ENCODE measurements at places on chromosomes 12 and 14. TPM values are rescaled to one million over a fixed set of nuclear protein-coding genes. Genes with fewer than 3 reads are reported as not detected.

DNA sequence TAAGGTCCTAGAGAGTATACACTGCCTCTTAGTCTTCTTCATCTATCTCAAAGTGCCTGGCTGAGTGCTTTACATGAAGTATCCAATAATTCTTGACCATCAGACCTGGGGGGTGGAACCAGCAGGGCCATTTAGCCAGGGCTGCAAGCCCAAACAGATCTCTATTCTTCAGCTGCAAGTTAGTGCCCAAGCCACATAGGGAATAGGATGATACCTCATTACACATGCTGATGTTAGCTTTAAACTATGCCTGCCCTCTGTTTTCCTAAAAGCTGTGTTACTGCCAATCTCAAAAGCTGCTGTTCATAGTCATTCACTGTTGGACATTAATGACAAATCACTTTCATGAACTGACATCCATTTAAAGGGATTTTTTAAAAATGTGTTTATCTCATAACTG lies 16.7 kb upstream of the IFNG start:
- H3K27me3 ChIP-seq: peaks cover 4% of the 10 kb centered on the region
- H3K4me1 ChIP-seq: no peaks in the 10 kb centered on the region
- no peak overlapping the region for H3K4me3 ChIP-seq
- H3K36me3 ChIP-seq: no peaks in the 10 kb centered on the region
- DNase-seq: no peak
- no peak overlapping the region for H3K27ac ChIP-seq

- no peaks in the 10 kb centered on the region for H3K36me3 ChIP-seq
- no peaks in the 10 kb centered on the region for H3K4me1 ChIP-seq
- no peak overlapping the region for H3K4me3 ChIP-seq
- no peak overlapping the region for H3K27ac ChIP-seq
- H3K27me3 ChIP-seq: no peaks in the 10 kb centered on the region
These were observed 43.7 kb upstream of the KICS2 start for GRCh38 chr12:64265839-64266238.

- H3K4me1 ChIP-seq: peaks cover 6% of the 10 kb centered on the region
- H3K27ac ChIP-seq: no peak overlapping the region
- H3K27me3 ChIP-seq: no peaks in the 10 kb centered on the region
- no peak overlapping the region for H3K4me3 ChIP-seq
- H3K36me3 ChIP-seq: no peaks in the 10 kb centered on the region
- peak; percentile 89 for DNase-seq
These were observed 145.3 kb downstream of the CACNA1C start for GRCh38 chr12:2198005-2198501.

GRCh38 chr14:52110441-52111086 lies 41.7 kb upstream of the NID2 start:
- H3K4me1 ChIP-seq: peaks cover 10% of the 10 kb centered on the region
- no peaks in the 10 kb centered on the region for H3K36me3 ChIP-seq
- no peaks in the 10 kb centered on the region for H3K27me3 ChIP-seq
- DNase-seq: peak; percentile 29

GRCh38 chr14:102571043-102571442 lies 21.4 kb upstream of the RCOR1 start:
- H3K4me3 ChIP-seq: no peak overlapping the region
- no peaks in the 10 kb centered on the region for H3K27me3 ChIP-seq
- H3K27ac ChIP-seq: no peak overlapping the region
- H3K4me1 ChIP-seq: no peaks in the 10 kb centered on the region
- no peak for DNase-seq
- no peaks in the 10 kb centered on the region for H3K36me3 ChIP-seq

DNA sequence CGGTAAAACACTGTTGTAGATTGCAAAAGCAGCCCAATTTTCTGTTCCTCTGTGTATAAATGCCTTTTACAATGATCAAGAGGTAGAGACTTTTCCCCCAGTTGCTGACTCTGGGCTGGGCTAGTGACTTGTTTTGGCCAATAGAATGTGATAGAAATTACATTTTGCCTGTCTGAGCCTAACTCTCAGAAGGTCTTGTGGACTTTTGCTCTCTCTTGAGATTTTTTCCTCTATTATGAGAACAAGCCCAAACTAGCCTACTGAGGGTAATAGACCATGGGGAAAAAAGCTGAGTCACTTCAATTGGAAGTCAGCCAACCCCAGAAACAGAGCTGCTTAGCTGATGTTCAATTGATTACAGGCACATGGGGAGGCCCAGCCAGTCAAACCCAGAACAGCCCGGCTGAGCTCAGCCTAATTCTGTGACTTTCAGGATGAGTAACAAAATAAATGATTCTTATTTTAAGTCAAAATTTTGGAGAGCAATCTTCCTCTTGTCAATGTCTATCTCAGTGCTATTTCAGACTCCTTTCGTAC lies 61.4 kb downstream of the MYF5 start:
- H3K36me3 ChIP-seq: no peaks in the 10 kb centered on the region
- H3K27ac ChIP-seq: peak overlapping the region; percentile 70
- DNase-seq: peak; percentile 93
- no peaks in the 10 kb centered on the region for H3K27me3 ChIP-seq
- H3K4me3 ChIP-seq: no peak overlapping the region

- H3K36me3 ChIP-seq: no peaks in the 10 kb centered on the region
- no peaks in the 10 kb centered on the region for H3K4me1 ChIP-seq
These were observed 190.7 kb upstream of the PPFIA2 start for GRCh38 chr12:81949841-81950308.

- no peak overlapping the region for H3K27ac ChIP-seq
- H3K4me1 ChIP-seq: peaks cover 39% of the 10 kb centered on the region
- H3K36me3 ChIP-seq: no peaks in the 10 kb centered on the region
- DNase-seq: peak; percentile 72
- H3K27me3 ChIP-seq: no peaks in the 10 kb centered on the region
- H3K4me3 ChIP-seq: no peak overlapping the region
These were observed 45.0 kb downstream of the KCNA5 start for GRCh38 chr12:5088586-5089264.

DNA sequence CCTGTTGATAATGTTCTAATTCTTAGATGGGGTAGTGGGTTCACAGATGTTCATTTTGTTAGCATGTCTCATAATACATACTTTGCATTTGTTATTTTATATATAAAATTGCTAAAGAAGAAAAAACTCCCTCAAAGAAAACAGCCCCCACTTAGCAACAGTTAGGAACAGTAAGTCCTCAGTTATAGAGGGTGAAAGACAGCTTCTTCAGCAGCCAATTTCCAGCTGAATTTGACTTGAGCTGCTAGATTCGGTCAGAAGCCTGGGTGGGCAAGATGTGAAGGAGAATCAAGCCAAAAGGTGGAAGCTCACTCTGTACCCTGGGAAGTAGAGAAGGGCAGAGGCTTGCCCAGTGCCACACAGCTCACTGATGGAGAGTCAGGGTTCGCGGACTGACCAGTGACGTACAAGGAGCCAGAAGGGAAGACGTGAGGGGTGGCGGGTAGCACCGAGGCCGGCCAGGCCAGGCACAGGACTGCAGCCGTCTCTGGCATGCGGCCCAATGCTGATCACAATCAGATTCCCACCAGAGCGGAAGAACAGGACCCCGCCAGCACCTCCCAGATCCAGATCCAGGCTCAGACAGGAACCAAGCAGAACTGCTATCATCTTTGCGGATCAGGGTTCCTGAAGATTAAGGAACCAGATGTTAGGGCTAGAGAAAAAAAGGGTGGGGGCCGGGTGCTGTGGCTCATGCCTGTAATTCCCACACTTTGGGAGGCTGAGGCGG lies 30.4 kb upstream of the VWF start:
- no peaks in the 10 kb centered on the region for H3K27me3 ChIP-seq
- no peak overlapping the region for H3K27ac ChIP-seq
- no peaks in the 10 kb centered on the region for H3K4me1 ChIP-seq
- DNase-seq: no peak
- no peak overlapping the region for H3K4me3 ChIP-seq

- H3K4me3 ChIP-seq: no peak overlapping the region
- no peak overlapping the region for H3K27ac ChIP-seq
- H3K36me3 ChIP-seq: no peaks in the 10 kb centered on the region
- no peaks in the 10 kb centered on the region for H3K4me1 ChIP-seq
- no peak for DNase-seq
These were observed 193.3 kb upstream of the C14orf180 start for GRCh38 chr14:104386151-104386841.

DNA sequence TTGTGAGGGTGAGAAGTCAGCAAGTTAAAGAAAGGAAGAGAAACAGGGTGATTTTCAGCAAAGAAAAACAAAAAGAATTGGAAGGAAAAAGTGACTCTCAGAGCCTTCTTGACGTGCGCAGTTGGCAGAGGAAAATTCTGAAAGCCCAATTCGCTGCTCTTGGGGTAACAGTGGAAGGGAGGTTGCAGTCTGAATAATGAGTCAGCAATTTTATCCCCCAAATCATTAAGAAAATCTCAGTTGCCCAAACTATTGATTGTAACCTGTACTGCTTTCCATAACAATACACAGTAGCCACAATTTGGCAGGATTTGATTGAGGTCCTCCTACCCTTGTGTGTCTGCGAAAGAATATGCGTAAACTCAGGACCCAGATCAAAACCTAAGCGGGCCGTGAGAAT lies 309.1 kb downstream of the EMP1 start:
- no peak overlapping the region for H3K27ac ChIP-seq
- DNase-seq: no peak
- no peaks in the 10 kb centered on the region for H3K36me3 ChIP-seq
- H3K4me3 ChIP-seq: no peak overlapping the region
- H3K4me1 ChIP-seq: peaks cover 9% of the 10 kb centered on the region

DNA sequence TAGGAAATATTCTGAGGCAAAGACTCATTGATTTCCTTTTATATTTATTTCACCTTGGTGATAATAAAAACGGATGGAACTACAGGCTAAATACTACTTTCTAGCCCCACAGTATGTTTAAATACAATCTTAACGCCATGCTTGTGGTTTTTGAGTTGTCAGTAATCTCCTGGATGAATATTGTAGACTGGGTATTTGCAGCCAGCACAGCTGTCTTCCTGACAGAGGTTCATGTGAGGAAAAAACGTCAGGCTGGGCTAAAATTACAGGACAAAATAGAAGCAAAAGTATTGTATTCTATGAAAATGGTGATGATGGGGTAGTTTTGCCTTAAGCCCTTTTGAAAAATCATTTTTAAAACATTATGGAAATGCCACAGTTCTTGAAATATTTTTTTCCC lies 140.9 kb downstream of the CCDC91 start:
- H3K36me3 ChIP-seq: no peaks in the 10 kb centered on the region
- H3K27me3 ChIP-seq: no peaks in the 10 kb centered on the region
- H3K27ac ChIP-seq: no peak overlapping the region
- no peaks in the 10 kb centered on the region for H3K4me1 ChIP-seq
- DNase-seq: peak; percentile 26
- H3K4me3 ChIP-seq: no peak overlapping the region

DNA sequence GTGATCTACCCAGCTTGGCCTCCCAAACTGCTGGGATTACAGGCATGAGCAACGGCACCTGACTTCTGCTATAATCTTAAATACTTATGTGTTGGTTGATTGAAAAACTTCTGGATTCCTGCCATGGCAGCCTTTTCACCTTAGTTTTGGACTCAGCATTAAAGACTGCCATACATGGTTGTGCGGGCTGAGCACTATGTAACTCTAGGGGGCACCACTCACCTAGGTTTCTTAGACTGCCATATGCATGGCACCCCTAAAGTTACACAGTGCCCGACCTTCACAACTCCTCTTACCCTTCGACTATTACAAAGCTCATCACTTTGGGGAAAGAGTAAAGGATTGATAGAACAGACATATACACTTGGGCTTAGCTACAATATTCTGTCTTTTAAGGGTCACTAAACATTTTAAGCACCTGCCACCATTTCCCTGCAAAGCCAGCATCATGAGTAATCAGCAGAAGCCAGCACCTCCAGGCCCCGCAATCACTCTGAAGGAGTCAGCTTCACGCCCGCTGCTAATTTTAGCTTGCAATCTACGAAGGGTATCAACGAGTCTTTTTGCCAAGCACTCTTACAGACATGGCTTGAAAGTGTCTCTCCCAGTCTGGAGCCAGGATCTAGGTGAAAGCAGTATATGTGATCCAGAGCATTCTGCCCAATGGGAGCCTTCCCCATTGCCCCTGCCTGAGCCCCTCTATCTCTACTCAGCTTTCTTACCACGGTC lies 59.8 kb downstream of the SUDS3 start:
- no peaks in the 10 kb centered on the region for H3K36me3 ChIP-seq
- DNase-seq: no peak
- H3K27me3 ChIP-seq: no peaks in the 10 kb centered on the region
- H3K4me1 ChIP-seq: no peaks in the 10 kb centered on the region
- H3K4me3 ChIP-seq: no peak overlapping the region

DNA sequence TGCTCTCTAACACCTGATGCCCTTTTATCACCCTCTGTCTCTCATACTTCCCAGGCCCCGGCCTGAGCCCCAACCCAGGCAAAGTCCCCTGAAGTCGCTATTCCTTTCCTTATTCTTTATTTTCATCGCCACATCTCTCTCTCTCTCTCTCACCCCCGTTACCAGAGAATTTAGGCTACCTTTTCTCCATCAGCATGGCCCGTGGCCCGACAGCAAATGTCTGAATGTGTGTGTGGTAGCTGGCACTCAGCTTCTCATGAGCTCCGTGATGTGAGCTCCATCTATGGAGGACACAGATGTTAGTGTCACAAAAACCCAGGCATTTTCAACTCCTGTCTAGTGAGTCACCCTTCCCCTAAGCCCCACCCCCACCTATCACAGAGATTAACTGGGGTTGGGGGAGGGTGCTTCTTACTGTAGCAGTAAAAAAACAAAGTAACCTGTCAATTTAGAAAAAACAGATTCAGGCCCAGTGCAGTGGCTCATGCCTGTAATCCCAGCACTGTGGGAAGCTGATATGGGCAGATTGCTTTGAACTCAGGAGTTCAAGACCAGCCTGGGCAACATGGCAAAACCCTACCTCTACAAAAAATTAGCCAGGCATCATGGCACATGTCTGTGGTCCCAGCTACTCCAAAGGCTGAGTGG lies 53.8 kb downstream of the VCPKMT start:
- H3K27ac ChIP-seq: peak overlapping the region; percentile 97
- no peak overlapping the region for H3K4me3 ChIP-seq
- H3K27me3 ChIP-seq: no peaks in the 10 kb centered on the region
- H3K36me3 ChIP-seq: no peaks in the 10 kb centered on the region
- peak; percentile 80 for DNase-seq

DNA sequence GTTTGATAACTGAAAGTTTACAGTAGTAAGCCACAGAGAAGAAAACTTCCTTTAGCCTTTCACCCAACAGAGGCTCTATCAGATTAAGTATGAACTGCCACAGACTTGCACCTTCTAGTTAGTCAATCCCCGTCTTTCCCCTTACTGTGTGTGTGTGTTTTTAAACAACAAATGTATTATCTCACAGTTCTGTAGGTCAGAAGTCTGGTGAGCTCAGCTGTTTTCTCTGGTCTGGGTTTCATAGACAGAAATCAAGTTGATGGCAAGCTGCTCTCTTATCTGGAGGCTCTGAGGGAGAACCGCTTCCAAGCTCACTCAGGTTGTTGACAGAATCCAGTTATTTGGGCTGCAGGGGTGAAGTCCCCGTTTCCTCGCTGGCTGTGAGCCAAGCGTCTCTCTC lies 320.5 kb downstream of the PRKD1 start:
- no peak overlapping the region for H3K27ac ChIP-seq
- H3K27me3 ChIP-seq: no peaks in the 10 kb centered on the region
- no peaks in the 10 kb centered on the region for H3K36me3 ChIP-seq
- DNase-seq: no peak
- H3K4me1 ChIP-seq: no peaks in the 10 kb centered on the region

The POTEM gene
- total RNA-seq: not detected

The HSPB8 gene
- 54.6 TPM for total RNA-seq

The GALNT16 gene
- total RNA-seq: 6.3 TPM

The RASAL1 gene
- 0.43 TPM for total RNA-seq

The GPR137C gene
- total RNA-seq: 1.1 TPM
